ENCODE measurements at places on chromosomes 11 and 22.

DNA sequence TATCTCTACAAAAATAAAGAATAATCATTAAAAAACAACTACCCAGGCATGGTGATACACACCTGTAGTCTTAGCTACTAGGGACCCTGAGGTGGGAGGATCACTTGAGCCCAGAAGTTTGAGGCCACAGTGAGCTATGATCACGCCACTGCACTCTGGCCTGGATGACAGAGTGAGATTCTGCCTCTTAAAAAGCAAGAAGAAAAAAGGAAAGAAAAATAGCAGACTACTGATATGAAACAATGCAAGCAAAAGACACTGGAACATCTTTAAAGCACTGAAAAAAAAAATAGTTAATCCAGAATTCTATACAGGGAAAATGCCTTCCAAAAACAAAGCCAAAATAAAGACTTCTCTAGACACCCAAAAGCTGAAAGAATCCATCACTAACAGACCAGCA, 5.9 kb downstream of the VPS37C start:
- DNase-seq, result no peak

GRCh38 chr22:42353883-42354727, 78.1 kb downstream of the NFAM1 start:
- DNase-seq, result no peak

- no peak for DNase-seq
These were observed 111.2 kb upstream of the FGF3 start for GRCh38 chr11:69930081-69931059.

GRCh38 chr11:3882655-3883054, 27.2 kb downstream of the STIM1 start:
- DNase-seq, result no peak

DNA sequence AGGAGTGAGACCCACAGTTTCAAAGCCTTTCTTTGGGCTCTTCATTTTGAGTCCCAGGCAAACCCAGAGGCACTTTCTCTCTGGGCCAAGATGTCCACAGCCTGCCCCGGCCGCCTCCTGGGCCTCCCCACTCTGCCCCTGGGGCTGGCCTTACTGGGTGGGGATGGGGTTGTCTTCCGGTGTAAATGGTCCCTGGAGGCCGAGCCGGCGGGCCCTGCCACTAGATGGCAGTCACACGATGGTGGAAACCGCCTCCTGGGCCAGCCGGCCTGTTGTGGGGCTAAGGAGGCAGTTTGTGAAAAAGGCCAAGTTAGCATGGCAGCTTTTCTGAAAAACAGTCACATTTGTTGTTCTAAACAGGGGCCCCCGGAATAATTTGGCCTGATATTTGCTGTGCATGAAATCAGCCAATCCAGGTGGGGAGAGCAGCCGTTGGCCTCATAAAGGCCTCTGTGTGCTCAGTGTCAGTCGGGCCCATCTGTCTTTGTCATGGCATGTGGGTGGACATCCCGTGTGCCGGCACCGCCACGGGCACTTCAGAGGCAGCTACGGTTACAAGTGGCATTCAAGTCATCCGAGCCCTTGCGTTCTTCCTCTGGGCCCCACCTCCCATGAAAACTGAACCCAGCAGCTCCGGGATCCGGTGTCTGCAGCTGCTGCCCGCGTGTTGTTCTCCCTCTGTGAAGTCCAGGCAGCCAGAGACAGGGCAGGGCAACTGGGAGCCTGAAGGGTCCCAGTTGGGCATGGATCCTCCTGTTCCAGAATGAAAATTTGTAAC, 6.5 kb downstream of the MRPL23 start:
- no peak for DNase-seq

DNA sequence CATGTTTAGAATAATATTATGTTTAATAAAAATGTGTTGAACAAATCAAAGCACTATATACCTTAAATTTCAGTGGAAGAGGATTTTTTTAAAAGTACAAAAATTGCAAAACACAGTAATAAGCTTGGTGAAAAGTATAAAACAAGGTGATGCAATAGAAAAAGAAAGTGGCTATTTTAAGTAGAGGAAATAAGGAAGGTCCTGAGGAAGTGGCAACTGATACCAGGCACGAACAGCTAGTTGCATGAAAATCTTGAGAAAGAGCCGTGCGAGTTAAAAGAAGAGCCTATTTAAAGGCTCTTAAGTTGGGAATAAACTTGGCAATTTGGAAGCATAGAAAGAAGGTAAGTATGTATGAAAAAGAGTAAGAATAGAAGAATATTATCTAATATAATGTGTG, 1679.3 kb downstream of the LRRC4C start:
- DNase-seq, result no peak

GRCh38 chr11:23138761-23139160, 278.5 kb upstream of the CCDC179 start:
- no peak for DNase-seq

GRCh38 chr11:129598378-129598777, 217.3 kb upstream of the TMEM45B start:
- DNase-seq, result no peak

- peak; percentile 90 for DNase-seq
These were observed 7.9 kb downstream of the ATG16L2 start for GRCh38 chr11:72821920-72822799.

GRCh38 chr11:125583496-125583895, 9.2 kb upstream of the STT3A start:
- no peak for DNase-seq
